ENCODE measurements at places on chromosomes 6 and 20.

- H3K27ac ChIP-seq, result no peak overlapping the region
- H3K4me1 ChIP-seq, result no peaks in the 10 kb centered on the region
- no peak overlapping the region for H3K4me3 ChIP-seq
- no peaks in the 10 kb centered on the region for H3K27me3 ChIP-seq
- DNase-seq, result no peak
These were observed 71.9 kb upstream of the POPDC3 start for GRCh38 chr6:105251689-105252088.

GRCh38 chr6:43575105-43575771, 600 bp downstream of the XPO5 start:
- H3K36me3 ChIP-seq, result peaks cover 33% of the 10 kb centered on the region
- H3K4me3 ChIP-seq, result peak overlapping the region; percentile 83
- H3K27me3 ChIP-seq, result no peaks in the 10 kb centered on the region
- H3K4me1 ChIP-seq, result peaks cover 15% of the 10 kb centered on the region
- DNase-seq, result no peak

DNA sequence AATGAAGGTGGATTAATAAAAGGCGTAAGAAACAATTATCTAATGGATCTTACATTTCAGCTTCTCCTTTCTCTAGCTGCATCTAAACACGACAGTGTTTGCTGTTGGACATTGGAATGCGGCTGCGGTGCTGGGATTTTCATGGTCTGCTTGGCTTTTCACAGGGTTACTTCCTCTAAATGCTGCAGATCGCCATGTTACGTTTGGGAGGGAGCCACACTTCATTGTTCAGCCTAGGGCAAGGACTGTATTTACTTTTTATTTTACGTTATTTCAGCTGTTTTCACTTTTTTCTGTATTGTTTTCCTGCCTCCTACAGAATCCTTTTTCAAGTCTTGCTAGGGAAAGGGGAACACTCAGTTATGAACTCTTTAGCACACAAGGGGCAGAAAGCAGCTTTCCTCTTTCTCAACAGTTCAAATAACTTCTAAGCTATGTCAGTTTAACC, 97.9 kb upstream of the MTHFD1L start:
- H3K27ac ChIP-seq, result no peak overlapping the region
- H3K36me3 ChIP-seq, result peaks cover 17% of the 10 kb centered on the region
- no peak overlapping the region for H3K4me3 ChIP-seq
- DNase-seq, result no peak
- no peaks in the 10 kb centered on the region for H3K4me1 ChIP-seq
- H3K27me3 ChIP-seq, result no peaks in the 10 kb centered on the region

DNA sequence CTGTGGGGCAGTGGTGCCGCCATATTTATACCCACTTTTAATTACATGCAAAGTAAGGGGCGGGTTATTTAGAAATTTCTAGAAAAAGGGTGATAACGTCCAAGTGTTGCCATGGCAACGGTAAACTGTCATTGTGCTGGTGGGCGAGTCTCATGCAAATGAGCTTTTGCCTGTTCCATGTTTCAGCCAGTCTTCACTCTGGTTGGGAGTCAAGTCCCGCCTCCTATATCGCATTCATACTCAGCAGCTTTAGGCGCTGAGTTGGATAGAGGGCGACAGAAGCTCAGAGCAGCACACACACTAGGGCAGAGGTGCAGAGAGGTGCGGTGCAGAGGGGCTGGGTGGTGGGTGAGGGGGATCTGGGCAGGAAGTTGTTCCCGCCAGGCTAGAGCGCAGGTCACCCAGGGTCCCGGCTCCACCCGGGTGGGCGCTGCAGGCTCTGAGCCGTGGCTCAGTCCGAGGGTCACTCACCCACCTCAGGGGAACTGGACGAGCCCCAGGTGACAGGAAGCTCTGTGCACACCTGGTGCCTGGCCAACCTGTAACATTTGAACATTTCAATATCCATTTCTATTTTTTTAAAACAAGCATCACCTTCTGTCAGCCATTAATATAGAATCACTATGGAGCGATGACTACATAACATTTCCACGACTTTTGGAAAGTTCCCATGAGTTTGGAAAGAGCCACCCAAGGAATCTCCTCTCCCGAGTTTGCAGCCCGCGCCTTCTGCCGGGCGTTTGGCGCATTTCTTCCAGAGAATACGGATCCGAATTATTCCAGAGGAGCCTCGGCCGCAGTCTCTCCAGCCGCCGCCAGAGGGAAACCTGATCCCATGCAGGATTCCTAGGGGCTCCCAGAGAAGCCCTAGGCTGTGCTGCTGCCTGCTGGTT, 89.1 kb upstream of the PHACTR3 start:
- H3K27me3 ChIP-seq, result no peaks in the 10 kb centered on the region
- H3K27ac ChIP-seq, result no peak overlapping the region
- no peak for DNase-seq

DNA sequence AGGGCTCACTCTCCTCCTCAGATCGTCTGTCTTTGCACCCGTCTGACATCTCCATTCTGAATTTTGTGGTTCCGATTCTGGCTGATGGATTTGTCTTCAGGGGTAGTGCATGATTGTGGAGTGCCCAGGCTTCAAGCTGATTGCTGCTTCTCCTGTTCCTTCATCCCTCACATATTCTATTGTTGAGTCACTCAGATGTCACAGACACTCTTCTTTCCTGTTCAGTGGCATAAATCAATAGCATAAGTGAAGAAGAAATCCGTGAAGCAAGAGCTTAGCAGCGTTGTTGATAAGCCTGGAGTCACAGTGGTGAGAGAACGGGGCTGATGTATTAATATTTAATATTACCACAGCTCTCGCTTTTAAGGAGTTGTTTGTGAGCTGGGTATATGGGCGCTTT, 152.5 kb downstream of the MTHFD1L start:
- H3K27me3 ChIP-seq, result no peaks in the 10 kb centered on the region
- no peak overlapping the region for H3K27ac ChIP-seq
- no peak overlapping the region for H3K4me3 ChIP-seq

- H3K27me3 ChIP-seq, result no peaks in the 10 kb centered on the region
- H3K4me1 ChIP-seq, result no peaks in the 10 kb centered on the region
- no peaks in the 10 kb centered on the region for H3K36me3 ChIP-seq
- no peak for DNase-seq
These were observed 330.9 kb upstream of the CDH4 start for GRCh38 chr20:60921022-60921622.

GRCh38 chr20:16069389-16070010, 503.7 kb downstream of the KIF16B start:
- H3K27me3 ChIP-seq, result no peaks in the 10 kb centered on the region
- no peak overlapping the region for H3K27ac ChIP-seq
- H3K4me3 ChIP-seq, result no peak overlapping the region
- H3K4me1 ChIP-seq, result no peaks in the 10 kb centered on the region

GRCh38 chr6:163877877-163878639, 463.5 kb downstream of the QKI start:
- H3K27me3 ChIP-seq, result no peaks in the 10 kb centered on the region
- no peak overlapping the region for H3K4me3 ChIP-seq
- H3K36me3 ChIP-seq, result no peaks in the 10 kb centered on the region
- no peaks in the 10 kb centered on the region for H3K4me1 ChIP-seq
- no peak overlapping the region for H3K27ac ChIP-seq
- DNase-seq, result no peak

GRCh38 chr6:149544646-149545257, 1.1 kb downstream of the PPIL4 start:
- H3K27ac ChIP-seq, result peak overlapping the region; percentile 91
- no peak for DNase-seq
- peaks cover 18% of the 10 kb centered on the region for H3K4me1 ChIP-seq
- H3K4me3 ChIP-seq, result peak overlapping the region; percentile 98
- H3K27me3 ChIP-seq, result no peaks in the 10 kb centered on the region
- peaks cover 1% of the 10 kb centered on the region for H3K36me3 ChIP-seq

GRCh38 chr6:119071576-119071975, 6.9 kb downstream of the FAM184A start:
- DNase-seq, result no peak
- no peaks in the 10 kb centered on the region for H3K27me3 ChIP-seq
- H3K4me3 ChIP-seq, result no peak overlapping the region
- no peaks in the 10 kb centered on the region for H3K4me1 ChIP-seq

GRCh38 chr20:50528804-50529351, 18.7 kb downstream of the PTPN1 start:
- no peaks in the 10 kb centered on the region for H3K36me3 ChIP-seq
- no peak overlapping the region for H3K4me3 ChIP-seq
- peaks cover 19% of the 10 kb centered on the region for H3K4me1 ChIP-seq
- no peak for DNase-seq
- no peaks in the 10 kb centered on the region for H3K27me3 ChIP-seq
- H3K27ac ChIP-seq, result no peak overlapping the region
